Memory B cell (primary cell): ENCODE measurements at places on chromosomes 3 and 15.

DNA sequence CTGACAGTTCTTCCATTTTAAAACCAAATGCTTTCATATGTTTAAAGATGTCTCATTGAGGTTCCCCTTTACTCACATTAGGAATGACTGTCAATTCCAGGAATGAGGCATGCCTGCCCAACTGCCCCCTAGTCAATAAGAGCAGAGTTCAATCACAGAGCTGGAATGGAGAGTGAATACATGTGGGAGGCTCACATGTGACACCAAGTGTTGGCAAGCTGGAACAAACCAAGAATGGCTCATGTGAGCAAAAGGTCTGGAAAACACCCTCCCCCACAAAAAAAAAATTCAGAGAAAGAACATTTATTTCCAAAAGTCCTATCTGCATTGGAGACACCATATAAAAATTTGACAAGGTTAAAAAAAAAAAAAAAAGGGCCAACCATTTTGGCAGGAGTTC is 3.7 kb downstream of the PBRM1 start:
- no peak for DNase-seq

- DNase-seq: no peak
These were observed 499.0 kb upstream of the ATP11B start for GRCh38 chr3:182294256-182294655.

DNA sequence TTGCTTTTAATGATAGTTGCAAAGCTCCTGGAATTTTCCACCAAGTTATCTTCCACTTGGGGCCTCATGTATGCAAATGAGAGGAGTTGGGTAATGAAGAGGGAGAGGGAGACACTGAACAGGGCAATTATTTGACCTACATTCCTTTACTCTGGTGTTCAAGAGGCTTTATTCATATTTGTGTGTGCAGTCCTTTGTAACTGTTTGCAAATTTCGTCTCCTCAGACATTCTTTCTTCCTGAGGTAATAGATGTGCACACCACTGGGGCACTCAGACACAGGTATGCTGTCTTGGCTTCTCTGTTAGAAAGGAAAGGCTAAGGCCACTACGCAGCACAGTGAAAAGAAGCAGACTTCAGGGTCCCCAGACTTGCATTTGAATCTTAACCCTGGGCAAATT is 189.7 kb upstream of the IL12A start:
- DNase-seq: no peak

- DNase-seq: no peak
These were observed 83.9 kb upstream of the DCBLD2 start for GRCh38 chr3:98985431-98985830.

DNA sequence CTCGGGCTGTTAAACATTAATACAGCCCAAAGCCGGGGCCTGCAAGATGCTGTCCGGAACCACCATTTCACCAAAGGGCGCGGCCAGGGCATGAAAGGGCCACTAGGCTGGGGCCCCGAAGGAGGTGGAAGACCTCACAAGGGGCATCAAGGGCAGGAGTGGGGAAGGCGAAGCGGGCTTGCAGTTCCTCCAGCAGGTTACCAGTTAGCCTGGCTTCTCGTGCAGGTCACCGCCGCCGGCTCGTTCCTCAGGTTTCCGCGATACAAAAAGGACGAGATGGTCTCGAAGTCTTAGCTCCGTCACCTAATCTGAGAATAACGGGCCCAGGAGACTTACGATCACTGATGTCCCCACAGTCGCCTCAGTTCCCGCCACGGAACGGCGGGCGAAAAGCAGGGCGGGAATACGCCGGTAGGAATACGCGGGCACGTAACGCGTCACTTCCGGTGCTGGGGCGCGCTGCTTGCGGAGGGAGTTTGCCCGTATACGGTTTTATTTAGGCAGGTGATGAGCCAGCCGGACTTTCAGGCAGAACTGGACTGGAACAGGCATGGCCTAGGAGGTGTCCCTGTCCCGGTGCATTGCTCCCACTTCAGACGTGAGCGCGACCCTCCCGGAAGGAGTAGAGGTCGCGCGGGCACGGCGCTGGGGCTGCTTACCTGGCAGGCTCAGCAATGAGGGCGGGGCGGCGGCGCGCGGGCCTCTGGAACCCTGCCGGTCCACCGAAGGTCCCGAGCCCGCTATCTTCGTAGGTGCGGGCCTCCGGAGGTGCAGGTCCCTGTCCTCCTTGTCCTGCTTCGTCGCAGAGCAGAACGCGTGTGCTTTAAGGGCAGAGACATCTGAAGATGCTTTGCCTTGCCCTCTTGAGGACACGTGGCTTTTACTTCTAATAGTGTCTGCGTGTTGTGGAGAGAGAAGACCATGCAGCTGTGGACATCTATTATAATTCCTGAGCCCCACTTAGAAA is at the start of gene RFC4:
RFC4 (minus strand) TSS at position 394 of the 967 bp plus-strand sequence. CDS start 1,769 bp downstream, outside the sequence.
- DNase-seq: peak; percentile 62

- DNase-seq: no peak
These were observed 1.2 kb downstream of the CISH start for GRCh38 chr3:50610181-50610971.

GRCh38 chr3:146664403-146664802 is 59.3 kb upstream of the PLSCR5 start:
- no peak for DNase-seq

DNA sequence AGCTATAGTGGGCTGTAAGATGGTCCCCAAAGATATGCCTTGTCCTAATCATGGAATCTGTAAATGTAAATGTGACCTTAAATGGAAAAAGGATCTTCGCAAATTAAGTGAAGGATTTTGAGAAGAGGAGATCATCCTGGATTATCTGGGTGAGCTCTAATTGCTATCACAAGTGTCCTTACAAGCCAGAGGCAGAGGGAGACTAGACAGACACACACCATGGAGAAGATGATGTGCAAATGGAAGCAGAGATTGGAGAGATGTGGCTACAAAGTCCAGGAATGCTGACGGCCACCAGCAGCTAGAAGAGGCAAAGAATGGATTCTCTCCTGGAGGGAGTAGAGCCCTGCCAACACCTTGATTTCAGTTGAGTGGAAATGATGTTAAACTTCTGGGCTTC is 102.3 kb upstream of the PROK2 start:
- DNase-seq: no peak

DNA sequence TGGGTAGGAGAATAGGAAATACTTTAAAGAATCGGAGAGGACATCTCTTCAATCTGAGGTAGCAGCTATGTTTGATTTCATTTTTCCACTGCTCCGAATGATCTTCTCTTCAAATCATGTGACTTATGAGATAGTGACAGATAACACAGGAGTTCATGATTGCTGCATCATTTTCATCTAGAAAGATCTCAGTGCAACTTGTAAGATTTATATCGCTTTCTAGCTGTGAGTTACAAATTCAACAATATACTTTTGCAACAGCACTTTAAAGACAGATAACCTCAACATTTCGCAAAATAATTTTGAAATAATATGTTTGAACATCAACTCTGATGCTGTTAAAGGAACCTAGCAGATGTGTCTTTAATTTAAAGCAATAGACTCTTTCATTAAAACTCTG is 99.9 kb upstream of the CCDC80 start:
- DNase-seq: no peak

- DNase-seq: no peak
These were observed 25.7 kb upstream of the GSK3B start for GRCh38 chr3:120119846-120120510.

- no peak for DNase-seq
These were observed 265.5 kb upstream of the TBC1D5 start for GRCh38 chr3:18007980-18008379.

- DNase-seq: no peak
These were observed 32.2 kb upstream of the SSR3 start for GRCh38 chr3:156586905-156587759.

DNA sequence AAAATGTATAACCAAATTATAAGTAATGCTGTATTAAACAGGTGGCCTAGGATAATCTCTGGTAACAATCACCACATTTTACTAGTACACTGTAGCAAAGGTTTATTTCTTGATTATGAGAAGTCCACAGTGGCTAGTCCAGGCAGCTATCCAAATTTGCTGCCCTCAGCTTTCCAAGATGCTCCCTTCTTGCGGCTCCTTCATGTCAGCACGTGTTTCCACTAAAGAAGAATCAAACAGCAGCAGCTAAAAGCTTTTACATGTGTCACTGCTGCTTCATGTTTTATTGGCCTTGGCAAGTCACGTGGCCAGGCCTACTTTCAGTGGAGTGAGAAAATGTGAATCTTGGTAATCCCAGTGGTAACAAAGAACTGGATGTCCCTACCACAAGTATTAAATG is 5.6 kb upstream of the RBMS3 start:
- DNase-seq: no peak

- no peak for DNase-seq
These were observed 31.1 kb downstream of the DNAJC13 start for GRCh38 chr3:132448216-132448961.

DNA sequence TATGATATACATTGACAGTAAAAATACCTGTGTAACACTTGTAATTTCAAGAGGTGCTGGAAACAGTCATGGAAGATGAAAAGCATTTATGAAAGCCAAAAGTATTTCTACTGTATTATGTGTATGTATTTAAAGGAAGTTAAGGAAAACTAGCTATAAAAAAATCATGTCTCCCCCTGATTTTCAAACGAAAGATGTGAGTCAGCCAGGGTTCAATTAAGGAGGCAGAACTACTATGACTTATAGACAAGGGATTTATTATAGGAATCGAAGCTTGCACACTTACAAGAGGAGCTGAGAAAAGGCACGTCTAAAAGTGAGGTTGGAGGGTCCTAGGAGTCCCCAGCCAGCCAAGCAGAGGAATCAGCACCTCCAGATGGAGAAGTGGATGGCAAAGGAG is 119.4 kb downstream of the SUCLG2 start:
- no peak for DNase-seq

- no peak for DNase-seq
These were observed 70.8 kb upstream of the MBNL1 start for GRCh38 chr3:152197937-152198336.

DNA sequence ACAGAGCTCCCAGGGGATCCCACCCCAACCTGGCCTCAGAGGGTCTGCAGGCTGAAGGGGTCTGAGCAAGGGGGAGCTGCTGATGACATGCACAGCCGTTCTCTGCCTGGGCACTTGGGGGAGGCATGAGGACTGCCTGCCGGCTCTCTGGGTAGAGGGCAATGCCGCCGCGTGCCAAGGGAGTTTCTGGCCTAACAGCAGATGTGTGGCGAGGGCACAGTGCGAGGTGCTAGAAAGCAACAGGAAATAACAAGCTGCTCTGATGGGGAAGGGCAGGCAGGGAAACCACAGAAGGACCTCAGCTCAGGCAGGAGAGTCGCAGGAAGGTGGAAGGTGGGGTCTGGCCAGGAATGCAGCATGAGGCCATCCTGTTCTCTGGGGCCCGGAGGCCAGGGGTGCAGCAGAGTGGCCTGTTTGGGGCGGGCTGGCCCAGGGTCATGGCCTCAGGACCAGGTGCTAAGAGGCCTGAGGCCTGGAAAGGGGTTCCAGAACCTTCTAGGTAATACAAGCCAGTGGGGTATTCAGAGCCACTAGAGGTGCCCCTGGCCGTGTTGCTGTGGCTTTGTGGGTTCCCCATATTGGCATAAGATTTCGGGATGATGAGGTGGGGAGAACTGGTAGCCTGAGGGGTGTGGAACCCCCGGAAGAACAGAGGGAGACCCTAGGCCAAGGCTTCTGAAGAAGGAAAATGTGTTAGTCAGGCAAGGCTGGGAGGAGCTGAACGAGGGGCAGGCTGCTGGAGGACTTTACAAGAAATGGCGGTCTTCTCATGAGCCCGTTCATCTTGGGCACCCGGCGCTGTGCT is 41.2 kb downstream of the RGMA start:
- DNase-seq: no peak

DNA sequence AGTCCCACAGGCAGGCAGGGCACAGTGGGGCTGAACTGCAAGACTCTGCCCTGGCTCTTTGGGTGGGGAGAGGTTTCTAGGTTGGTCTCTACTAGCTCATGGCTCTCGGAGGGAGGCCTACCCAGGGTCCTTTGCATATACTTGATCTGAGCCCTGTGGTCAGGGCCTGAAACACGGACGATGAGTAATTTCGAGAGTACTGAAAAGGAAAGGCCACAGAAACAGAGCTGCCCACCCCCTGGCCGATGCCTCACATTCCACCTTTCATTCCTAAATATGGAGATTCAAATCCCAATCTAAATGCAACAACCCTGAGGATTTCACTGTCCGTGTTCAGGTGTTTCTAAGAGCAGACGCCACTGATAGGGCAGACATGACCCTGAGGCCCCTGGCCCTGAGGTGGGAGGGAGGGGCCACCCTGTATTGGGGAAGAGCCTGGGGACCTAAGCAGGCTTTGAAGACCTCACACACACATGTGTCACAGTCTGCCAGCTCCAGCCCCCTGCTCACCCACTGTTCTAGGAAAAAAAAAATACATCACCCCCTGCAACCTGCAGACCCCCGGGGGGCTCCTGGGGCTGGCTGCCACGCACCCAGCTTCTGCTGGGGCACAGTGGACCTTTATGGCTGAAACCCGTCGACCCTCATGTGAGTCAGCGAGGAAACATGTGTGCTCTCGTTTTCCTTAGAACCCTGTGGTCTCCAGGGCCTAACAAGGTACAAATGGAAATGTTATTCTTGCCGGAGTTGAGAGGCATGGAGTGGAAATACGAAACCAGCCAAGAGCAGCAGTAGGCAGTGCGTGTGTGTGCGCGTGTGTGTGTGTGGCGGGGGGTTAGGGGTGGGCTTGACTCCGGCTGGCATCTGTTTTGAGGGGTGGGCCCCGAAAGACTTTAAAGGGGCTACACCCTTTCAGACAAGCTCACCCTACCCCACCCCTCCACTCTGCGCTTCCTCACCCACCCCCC is 112.7 kb downstream of the CHSY1 start:
- DNase-seq: no peak

DNA sequence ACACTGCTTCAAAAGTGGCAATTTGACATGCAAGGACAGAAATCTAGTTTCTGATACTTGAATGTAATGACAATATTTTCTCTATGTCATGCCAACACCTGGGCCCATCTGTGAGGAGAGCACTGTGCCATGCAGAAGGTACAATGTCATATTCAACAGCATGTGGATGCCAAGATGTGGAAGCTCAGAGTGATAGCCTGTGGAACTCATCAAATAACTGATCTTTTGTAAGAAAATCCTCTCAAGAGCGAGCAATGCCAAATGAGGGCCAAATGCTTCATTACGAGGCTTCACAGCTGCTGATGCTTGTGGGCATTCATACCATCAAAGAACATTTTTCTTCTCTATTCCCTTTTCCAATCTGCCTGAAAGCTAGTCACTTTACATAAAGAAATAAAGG is 95.1 kb downstream of the ROBO1 start:
- DNase-seq: no peak

DNA sequence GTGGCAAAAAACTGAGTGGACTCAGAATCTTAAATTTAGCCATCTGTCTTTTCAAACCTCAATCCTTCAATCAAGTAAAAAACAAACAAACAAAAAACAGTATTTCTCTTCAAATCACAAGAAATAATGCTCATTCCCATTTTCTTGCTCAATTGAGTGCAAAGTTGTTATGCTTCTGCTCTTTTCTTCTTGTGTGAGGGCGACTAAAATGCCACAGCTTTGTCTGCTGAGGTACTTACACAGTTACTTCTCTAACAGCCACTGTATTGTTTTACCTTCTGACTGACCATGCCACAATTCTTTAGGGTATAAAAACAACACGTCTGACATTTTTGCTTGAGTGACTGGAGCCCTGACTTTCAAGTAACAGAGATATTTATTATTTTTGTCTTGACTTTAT is 617.4 kb downstream of the NAALADL2 start:
- DNase-seq: no peak
